ENCODE measurements at places on chromosomes 5 and 9.

GRCh38 chr5:178078197-178079010 lies 34.9 kb upstream of the N4BP3 start:
- DNase-seq = no peak

DNA sequence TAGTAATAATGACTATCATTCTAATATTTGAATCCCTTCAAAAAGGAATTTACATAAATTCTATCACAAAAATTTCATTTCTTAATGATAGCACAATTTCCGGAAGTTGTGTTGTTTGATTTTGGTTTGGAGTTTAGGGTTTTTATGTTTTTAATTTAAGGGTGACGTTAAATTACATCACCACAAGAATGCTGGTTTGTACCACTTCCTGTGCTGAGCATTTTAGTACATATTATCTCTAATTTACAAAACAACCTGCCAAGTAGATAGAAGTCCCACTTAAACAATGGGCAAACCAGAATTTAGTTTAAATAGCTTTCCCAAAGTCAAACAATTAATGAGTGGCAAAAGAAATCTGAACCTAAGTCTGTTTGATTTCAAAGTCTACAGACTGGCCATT lies 63.4 kb downstream of the DENND1A start:
- no peak for DNase-seq

DNA sequence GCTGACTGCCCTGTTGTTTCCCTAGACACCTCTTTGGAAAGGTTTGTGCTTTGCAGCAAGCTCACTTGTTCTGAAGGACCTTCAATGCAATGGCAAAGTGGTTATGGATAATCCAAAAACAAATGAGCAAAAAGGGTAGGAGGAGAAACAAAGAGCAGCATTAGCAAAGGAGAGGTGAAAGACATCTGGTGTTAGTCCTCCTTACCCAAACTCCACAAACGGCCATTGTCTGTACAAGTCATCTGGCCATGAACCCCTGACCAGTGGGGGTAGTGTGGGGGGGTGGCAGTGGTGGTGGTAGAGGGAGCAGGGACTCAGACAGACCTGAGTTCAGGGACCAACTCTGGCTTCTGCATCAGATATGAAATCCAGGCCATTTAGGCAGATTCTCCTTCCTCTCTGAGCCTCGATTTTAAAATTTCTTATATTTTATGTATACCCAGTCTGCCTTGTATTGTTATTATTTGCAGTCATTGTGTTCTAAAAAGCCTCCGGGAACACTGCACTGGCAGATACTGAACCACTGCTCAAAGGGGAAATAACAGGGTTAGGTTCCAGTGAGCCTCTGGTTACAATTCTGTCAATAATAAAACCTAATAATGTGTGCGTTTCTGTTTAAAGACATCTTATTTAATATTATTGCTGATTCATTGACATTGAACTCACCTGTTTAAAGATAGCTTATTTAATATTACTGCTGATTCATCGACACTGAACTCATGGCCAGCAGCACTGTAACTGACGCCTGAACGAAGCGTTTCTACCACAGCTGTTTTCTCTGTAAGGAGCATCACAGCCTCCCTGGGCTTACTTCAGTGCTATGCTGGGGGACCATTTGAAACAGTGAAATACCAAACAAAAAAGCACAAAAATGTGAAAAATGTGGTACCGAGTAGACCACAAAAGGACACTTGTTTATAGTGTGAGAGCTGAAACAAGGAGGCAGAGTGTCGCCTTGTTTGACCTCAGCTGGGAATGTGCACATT lies 156.0 kb downstream of the SEC61B start:
- DNase-seq = no peak

- no peak for DNase-seq
Observed at GRCh38 chr5:6465831-6466790, 17.5 kb downstream of the UBE2QL1 start.

DNA sequence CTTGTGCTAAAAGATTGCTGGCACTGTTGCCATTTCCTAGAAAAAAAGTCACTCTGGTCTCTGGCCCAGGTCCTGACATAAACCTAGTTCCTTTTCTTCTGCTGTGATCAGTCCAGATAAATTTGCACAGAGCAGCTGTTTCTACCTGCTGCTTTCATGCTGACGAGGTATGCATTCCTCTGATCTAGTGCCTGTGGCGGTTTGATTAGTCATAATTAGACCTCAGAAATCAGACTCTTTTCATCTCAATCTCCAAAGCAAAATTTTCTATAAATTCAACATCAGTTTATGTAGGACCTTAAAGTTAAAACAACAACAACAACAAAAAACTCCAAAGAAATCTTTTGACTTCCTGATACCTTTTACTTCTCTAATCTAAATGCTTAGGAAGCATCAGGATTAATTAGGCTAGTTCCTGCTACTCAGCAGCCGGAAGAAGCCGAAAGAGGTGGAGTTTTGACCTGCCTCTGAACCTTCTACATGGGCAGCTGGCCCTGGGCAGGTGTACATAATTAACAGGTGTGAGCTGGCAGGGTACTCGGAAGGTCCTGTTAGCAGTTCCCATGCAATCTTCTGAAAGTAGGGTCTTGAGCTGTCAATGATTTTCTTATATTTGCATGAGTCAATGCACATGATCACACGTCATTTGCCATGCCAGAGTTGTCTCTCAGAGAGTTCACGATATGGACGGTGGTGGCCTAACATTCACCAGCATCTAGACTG lies 83.3 kb upstream of the CCDC112 start:
- no peak for DNase-seq
